ENCODE measurements at places on chromosomes 7 and 10.

GRCh38 chr10:80015911-80016830, 62.3 kb upstream of the TMEM254 start:
- DNase-seq = no peak

DNA sequence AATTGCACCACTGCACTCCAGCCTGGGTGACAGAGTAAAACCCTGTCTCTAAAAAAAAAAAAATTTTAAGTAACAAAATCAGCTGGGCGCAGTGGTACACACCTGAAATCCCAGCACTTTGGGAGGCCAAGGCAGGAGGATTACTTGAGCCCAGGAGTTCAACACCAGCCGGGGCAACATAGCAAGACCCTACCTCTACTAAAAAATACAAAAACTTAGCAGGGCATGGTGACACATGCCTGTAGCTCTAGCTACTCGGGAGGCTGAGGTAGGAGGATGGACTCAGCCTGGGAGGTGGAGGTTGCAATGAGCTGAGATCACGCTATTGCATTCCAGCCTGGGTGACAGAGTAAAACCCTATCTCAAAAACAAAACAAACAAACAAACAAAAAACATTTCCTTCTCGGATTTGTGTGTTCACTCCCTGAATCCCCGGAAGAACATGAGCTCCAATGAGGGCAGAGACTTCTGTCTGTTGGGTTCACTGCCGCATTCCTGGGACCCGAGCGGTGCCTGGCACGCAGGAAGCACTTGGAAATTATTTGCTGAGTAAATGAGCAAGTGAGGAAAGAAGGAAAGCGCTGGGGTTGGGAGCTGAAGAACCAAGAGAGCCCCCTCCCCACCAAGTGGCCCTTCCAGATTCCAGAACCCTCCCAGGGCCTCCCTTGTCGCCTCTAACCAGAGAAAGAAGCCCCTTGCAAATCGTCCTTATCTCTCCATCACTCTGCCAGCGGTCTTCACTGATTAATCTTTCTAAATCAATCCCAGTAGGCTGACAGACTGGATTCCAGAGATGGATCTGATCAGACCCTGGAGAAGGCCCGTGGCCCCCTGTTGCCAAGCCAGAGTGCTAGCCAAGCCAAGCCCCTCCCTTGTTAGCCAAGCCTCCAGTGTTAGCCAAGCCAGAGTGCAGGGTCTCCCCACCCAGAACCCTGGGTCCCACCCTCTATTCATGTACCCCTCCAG, 6.2 kb downstream of the TNRC18 start:
- no peak for DNase-seq

- DNase-seq = no peak
These were observed 599.6 kb upstream of the POT1 start for GRCh38 chr7:125529249-125529648.

GRCh38 chr7:158357106-158357897, 230.3 kb downstream of the PTPRN2 start:
- no peak for DNase-seq

GRCh38 chr10:90924552-90924951, 3.7 kb upstream of the ANKRD1 start:
- DNase-seq = no peak

- no peak for DNase-seq
These were observed 280.1 kb downstream of the OTUD1 start for GRCh38 chr10:23718946-23719345.

- no peak for DNase-seq
These were observed 148.1 kb upstream of the FAM3C start for GRCh38 chr7:121544238-121544637.

- no peak for DNase-seq
These were observed 177.5 kb downstream of the CACNA2D1 start for GRCh38 chr7:82266081-82266480.

DNA sequence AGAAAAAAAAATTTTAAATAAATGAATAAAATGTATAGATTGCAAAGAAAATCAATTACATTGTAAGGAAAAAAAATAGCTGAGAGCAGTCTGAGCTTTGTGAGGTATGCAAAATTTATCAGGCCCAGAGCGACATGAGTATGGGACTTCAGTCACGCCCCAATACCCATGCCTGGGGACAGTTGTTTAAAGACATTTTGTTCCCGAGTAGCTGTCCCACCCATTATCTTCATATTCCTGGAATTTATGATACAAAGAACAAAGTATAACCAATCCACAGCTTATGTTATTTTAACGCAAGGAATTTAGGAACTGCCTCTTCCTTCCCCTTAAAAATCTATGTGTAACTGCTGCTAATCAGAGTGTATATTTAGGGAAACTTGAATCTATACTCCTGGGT, 1.6 kb upstream of the PON2 start:
- no peak for DNase-seq
